ENCODE measurements at places on chromosomes 3 and 15. TPM values are rescaled to one million over a fixed set of nuclear protein-coding genes. Genes with fewer than 3 reads are reported as not detected.

SNRPN gene
- 157 TPM for total RNA-seq

GOLGA8S gene
- under 0.01 TPM for total RNA-seq

JAGN1 gene
- 43.4 TPM for total RNA-seq

CKMT1A gene
- 0.16 TPM for total RNA-seq

GOLGA6L7 gene
- not detected for total RNA-seq

HGD gene
- 0.32 TPM for total RNA-seq

DGKG gene
- total RNA-seq: 2.5 TPM

CCDC71 gene
- 19.5 TPM for total RNA-seq

C3orf85 gene
- not detected for total RNA-seq

CNTN3 gene
- 0.17 TPM for total RNA-seq

CCR3 gene
- total RNA-seq: 0.09 TPM

ZNF80 gene
- total RNA-seq: not detected

CAMKV gene
- not detected for total RNA-seq

CSPG4 gene
- 42.1 TPM for total RNA-seq

TUSC7 gene
- total RNA-seq: not detected

All from bronchial smooth muscle cell (primary cell).